ENCODE measurements at places on chromosomes 12 and 14.

GRCh38 chr12:61220337-61220736, 1039.9 kb upstream of the USP15 start:
- no peak for DNase-seq

- peak; percentile 57 for DNase-seq
Measured at GRCh38 chr12:48618541-48618940, 48.7 kb upstream of the LALBA start.

GRCh38 chr12:75581515-75581914, 70.1 kb upstream of the KRR1 start:
- DNase-seq = no peak

DNA sequence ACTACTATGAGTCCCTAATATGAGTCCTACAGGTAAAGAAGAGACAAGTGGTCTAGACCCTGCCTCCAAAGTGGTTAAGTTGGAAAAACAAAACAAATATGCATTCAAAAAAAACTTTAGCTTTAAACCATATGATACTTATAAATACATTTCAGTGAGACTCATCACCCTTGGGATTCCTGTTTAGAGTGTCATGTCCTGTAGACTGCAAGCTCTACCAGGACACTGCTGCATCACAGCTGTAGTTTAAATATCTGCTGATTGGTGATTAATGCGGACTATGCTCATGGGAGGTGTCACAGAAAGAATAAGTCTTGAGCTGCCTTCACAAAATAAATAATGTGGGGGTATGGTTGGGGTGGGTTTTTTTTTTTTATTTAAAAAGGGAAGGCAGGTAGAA, 8.8 kb upstream of the LGR5 start:
- DNase-seq = no peak

DNA sequence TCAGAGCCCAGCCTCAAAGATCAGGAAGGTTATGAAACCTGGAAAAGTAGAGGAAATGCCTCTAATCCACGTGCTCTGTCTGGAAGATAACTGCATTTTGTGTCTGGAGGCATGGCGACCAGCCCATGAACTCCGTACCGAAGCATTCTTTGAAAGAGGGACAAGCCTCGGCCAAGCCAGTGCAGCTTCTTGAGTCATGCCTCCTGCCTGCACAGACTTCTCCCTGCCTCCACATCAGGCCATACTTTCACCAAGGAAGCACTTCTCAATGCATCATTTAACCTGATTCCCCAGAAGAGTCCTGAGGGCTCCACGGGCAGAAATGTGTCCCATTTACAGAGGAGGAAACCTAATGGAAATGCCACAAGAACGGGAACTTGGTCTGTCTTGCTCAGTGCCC, 3.4 kb downstream of the ACTN1 start:
- peak; percentile 29 for DNase-seq

DNA sequence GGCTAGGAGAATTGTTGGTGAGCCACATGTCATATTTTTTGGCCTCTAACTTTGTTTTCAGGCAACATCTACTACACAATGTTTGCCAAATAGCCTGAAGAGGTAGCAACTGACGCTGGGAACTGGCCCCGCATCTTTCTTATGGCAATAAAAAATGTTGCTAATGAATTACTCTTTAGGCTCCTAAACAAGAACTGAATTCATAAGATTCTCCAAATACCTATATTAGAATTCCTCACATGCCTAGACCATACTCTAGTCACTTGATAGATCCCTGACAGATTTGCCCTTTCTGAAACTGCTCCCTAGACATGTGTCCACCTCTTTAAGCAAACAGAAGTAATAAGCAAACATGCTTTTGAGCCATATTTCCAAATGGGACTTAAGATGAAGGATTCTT, 209.0 kb upstream of the ATXN7L3B start:
- no peak for DNase-seq

- DNase-seq = no peak
Measured at GRCh38 chr12:128830505-128830893, 6.7 kb upstream of the SLC15A4 start.

DNA sequence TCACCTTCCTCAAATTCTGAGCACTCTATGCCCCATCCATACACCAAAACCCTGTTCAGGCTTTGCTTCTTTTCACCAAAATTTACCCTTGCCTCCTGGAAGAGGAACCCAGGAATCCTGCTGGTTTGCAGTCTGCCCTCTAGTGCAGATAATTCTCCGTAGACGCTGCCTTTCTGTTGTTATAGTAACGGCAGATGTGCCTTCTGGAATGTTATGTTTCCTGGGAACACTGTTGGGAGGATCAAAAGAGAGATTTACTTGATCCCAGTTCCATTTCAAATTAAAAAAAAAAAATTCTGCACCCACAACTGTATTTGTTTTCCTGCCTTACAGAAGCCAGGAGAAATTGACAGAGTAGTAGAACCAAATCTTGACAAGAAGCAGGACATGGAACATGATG, 104.2 kb upstream of the RMST start:
- no peak for DNase-seq

DNA sequence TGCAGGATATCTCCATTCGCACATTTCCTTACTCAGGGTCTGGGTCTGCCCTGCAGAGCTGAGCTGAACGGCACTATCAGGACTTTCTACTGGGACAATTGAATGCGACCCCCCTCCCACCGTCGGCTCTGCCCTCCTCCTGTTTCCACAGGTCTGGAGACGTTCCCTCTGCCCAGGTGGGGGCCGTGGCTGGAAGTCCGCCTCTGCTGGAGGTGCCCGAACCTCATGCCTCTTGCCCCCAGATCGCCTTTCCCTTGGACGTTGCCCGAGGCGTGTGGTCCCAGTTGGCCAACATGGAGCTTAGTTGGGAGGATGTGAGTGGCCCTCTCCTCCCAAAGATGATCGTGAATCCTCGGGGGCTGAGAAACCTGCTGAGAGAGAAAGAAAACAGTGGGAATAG, 21.2 kb upstream of the KLC1 start:
- no peak for DNase-seq

- DNase-seq = peak; percentile 8
Measured at GRCh38 chr12:95286713-95287112, 69.1 kb downstream of the VEZT start.

DNA sequence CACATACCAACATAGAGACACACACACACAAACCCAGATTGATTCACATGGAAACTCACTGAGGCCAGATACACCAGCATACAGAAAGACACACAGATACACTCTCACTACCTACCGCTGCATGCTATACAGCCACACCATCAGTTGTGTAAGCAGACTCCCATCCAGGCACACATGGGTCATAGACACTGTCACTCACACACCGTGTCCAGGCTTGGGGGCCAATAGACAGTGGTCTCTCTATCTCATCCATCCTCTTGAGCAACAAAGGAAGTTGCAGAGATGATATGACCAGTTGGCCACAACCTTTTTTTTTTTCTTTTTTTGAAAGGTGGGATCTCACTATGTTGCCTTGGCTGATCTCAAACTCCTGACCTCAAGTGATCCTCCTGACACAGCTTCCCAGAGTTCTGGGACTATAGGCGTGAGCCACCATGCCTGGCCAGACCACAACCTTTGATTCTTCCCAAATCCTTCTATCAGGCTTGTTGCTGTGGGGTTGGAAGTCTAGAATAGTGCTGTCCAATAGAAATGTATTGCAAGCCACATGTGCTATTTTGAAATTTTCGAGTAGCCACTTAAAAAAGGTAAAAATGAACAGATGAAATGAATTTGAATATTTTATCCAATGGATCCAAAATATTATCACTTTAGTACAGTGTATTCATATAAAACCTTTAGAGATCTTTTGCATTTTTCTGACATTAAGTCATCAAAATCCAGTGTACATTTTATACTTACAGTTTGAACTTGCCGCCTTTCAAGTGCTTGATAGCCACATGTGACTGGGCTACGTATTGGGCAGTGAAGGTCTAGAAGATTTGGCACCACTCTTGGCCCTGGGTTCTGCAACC, 7.4 kb downstream of the LRP1-AS start:
- no peak for DNase-seq

DNA sequence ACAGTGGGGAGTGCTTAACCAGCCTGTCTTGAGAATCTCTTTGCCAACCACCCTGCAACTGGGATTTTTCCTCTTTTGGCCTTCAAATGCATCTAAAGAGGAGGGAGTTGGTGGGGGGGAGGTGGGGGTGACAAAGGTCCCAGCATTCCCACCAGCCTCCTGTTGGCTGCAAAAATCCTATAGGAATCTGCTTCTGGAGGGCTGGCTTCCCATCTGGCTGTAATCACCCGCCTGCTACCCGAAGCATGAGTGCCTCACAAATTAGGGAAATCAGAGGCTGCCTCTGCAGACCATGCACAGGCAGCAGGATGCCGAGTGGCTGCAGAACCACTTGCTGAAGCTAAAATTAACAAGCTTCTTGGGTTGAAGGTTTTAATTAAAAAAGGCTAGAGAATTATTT, 73.9 kb upstream of the WSCD2 start:
- no peak for DNase-seq
